Ureter (tissue), 1 donor: ENCODE measurements at places on chromosomes 3 and 15. TPM values are rescaled to one million over a fixed set of nuclear protein-coding genes. Genes with fewer than 3 reads are reported as not detected.

The CELSR3 gene
- total RNA-seq = 1.5 TPM

GRCh38 chr3:64276131-64276530 is 50.9 kb upstream of the PRICKLE2 start:
- no peak for DNase-seq

DNA sequence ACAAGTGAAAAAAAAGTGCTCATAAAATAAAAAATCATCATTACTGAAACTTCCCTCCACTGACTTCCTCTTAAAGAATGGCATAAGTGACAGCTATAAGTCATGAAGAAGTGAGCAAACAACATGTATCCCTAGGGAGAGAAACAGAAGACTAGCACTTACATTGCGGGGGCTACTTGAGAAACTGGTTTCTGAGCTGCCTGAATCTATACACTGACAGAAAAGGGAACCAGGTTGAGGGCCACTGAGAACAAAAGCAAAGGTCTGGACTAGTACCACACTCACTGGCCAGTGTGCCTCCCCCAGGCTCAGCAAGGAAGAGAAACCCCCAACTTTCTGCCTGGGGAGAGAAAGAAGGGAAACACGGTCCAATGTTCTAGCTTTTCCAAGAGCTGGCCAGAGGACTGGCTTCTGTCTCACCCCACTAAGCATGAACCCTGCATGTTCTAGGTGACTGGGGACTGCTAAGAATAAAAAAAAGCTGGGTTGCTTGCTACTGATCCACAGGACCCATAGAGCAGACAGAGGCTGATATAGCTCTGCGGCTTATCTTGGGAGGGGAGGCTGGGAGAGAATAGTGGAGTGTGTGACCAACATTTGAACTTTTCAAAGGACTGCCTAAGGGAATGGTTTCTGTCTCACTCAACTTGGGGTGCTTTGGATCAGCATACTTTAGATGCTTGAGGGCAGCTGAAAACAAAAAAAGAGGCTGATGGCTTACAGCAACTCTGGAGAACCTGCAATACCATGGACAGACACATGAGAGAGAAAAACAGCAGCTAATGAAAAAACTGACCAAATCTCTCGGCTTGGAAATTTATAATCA is 8.1 kb downstream of the RAD18 start:
- no peak for DNase-seq

- DNase-seq = no peak
These were observed 281.1 kb upstream of the PROK2 start for GRCh38 chr3:72065872-72066641.

DNA sequence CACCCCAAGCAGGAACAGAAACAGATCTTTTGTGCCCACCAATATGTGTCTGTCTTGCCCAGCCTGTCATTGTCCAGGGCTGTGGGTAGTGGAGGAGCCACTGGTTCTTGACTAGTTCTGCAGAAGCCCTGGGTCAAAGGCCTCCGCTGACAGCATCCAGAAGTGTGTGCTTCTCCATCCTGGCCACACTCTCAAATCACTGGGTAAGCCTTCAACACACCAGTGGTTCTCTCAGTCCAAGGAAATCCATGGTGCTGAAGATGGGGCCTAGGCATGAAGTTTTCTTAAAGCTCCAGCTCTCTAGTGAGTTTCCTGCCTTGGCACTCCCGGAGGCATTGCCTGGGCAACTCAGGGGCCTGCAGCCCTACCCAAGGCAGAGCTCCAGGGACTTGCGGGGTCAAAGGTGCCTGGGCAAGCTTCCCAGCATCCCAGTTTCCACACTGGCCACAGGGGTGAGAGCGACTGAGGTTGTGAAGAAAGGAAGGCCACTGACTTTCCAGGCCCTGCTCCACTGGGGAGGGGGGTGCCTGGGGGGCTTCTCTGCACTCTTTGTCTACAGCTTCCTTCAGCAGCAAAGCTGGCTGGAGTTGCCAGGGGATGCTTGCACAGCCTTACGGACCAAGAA is 37.9 kb upstream of the RPL32 start:
- no peak for DNase-seq

The EXD1 gene
- not detected for total RNA-seq

DNA sequence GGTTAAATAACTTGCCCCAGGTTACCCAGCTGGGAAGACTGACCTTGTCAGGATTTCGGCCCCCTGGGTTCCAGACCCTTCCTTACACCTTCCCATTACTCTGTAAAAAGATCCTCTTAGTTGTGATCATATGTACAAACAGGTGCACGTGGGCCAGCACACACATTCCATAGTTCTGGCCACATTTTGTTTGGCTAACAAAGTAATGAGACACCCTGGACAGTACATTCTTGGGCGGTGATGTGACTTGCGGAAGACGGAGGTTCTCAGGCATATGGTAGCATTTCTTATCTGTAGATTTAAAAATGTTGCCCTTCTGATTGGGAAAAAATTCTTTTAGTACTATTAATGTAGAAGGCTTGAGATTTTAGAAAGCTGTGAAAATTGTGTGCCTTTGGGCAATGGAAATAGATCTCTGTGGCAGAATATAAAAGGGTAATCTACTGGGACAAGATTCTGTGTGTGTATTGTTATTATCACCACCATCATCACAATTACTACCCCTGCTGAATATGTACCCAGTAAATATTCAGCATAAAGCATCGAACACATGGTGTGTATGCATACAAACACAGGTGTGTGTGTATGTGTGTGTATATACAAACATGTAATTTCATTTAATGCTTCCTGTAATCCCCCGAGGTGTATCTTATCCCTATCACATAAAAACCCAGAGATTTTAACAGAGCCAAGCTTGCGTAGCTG is 205.4 kb upstream of the UBE2E1 start:
- no peak for DNase-seq

GRCh38 chr15:72173401-72173800 is 24.2 kb downstream of the GRAMD2A start:
- DNase-seq = no peak

GRCh38 chr3:189529889-189530471 is 101.2 kb upstream of the TP63 start:
- no peak for DNase-seq

DNA sequence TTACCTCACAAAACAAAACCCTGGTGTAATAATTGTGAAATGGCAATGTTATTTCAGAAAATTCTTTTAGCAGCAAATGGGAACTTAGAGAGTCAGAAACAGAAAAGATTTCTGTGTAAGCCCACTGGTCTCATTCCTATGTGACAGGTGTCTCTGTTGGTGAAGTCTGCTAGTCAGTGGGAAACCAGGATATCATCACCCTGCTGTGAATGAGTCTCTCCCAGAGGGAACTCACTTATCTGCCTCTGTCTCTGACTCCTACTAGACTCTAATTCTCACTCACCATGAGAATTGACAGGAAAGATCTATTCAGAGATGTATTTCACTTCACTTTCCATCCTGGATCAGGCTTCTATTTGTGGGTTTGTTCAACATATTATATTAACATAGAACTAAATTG is 266.0 kb downstream of the EPHA3 start:
- no peak for DNase-seq

The CRTAP gene
- 167 TPM for total RNA-seq

GRCh38 chr15:83087576-83087975 is 19.9 kb upstream of the TM6SF1 start:
- DNase-seq = no peak

The PEAK1 gene
- total RNA-seq = 53.7 TPM

DNA sequence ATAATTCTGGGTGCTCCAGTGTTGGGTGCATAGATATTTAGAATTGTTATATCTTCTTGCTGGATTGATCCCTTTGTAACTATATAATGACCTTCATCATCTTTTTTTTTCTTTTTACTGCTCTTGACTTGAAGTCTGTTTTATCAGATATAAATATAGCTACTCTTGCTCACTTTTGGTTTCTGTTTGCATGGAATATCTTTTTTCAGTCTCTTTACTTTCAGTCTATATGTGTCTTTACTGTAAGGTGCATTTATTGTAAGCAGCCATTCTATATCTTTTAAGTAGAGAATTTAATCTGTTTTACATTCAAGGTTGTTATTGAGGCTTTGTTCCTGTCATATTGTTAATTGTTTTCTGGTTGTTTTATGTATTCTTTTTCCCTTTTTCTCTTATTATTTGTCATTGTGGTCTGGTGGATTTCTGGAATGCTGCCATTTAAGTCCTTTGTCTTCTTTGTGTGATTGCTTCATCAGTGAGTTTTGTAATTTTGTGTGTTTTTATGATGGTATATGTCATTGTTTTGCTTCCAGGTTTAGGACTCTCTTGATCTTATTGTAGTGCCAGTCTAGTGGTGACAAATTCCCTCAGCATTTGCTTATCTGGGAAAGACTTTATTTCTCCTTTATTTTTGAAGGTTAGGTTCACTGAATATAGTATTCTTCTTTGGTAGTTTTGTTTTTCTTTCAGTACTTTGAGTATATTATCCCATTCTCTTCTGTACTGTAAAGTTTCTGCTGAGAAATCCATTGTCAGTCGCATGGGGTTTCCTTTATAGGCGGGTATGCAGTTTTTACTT is 8.3 kb upstream of the PRR23C start:
- no peak for DNase-seq

DNA sequence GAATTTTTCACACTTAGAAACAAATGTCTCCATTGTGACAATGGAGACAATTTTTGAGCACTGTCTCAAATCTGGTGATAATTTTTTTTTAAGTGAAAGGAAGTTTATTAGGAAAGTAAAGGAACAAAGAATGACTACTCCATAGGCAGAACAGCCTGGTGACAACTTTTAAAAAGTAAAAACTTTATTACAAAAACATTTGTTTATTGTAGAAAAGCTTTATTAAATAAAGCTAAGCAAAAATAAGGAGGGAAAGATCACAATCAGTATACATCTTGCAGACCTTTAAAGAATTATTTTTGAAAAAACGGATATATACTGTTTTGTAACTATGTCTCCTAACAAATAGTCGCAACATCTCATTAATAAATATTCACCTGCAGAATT is 688 bp upstream of the OXSM start:
- no peak for DNase-seq

The ZBBX gene
- 0.52 TPM for total RNA-seq

GRCh38 chr3:10682692-10683091 is 133.3 kb upstream of the SLC6A11 start:
- DNase-seq = no peak

DNA sequence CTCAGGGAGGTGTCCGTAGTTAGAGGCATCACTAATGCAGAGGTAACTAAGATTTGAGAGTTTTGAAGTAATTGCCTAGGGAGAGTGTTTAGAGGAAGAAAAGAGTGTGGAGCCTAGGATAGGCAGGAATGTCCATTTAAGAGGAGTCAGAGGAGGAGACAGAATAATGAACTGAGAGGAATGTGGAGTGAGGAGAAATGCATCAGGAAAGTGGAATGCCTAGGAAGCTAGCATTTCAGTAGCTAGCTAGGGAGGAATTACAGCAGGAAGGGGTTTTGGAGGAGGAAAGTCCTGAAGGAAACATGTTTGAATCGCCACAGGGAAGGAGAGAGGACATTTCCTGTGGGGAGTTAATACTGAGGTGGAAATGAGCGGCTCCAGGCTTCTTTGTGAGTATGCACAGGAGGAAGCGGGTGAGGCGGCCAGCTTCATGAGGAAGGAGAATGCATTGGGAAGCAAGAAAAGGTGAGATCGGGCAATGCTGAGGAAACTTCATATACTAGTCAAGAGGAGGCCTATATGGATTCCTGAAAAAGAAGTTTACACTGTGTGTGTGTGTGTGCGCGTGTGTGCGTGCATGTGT is 154.3 kb downstream of the TMEM108 start:
- DNase-seq = no peak

GRCh38 chr15:84926491-84927230 is 42.2 kb downstream of the SLC28A1 start:
- DNase-seq = no peak

DNA sequence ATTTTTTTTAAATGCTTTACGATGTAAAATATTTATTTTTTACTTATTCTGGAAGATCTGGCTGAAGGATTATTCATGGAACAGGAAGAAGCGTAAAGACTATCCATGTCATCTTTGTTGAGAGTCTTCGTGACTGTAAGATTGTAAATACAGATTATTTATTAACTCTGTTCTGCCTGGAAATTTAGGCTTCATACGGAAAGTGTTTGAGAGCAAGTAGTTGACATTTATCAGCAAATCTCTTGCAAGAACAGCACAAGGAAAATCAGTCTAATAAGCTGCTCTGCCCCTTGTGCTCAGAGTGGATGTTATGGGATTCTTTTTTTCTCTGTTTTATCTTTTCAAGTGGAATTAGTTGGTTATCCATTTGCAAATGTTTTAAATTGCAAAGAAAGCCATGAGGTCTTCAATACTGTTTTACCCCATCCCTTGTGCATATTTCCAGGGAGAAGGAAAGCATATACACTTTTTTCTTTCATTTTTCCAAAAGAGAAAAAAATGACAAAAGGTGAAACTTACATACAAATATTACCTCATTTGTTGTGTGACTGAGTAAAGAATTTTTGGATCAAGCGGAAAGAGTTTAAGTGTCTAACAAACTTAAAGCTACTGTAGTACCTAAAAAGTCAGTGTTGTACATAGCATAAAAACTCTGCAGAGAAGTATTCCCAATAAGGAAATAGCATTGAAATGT is 15.6 kb downstream of the THBS1 start:
- DNase-seq = no peak

- DNase-seq = no peak
These were observed 100.3 kb downstream of the FRMD5 start for GRCh38 chr15:44094781-44095180.

The TRA2B gene
- total RNA-seq = 120 TPM

- DNase-seq = no peak
These were observed 39.5 kb downstream of the CADPS start for GRCh38 chr3:62835554-62836236.

The SLC24A5 gene
- total RNA-seq = not detected

The PEX11A gene
- total RNA-seq = 25.2 TPM

- no peak for DNase-seq
These were observed 851 bp downstream of the AP2M1 start for GRCh38 chr3:184175506-184175905.

The PLA2G4D gene
- 0.13 TPM for total RNA-seq

DNA sequence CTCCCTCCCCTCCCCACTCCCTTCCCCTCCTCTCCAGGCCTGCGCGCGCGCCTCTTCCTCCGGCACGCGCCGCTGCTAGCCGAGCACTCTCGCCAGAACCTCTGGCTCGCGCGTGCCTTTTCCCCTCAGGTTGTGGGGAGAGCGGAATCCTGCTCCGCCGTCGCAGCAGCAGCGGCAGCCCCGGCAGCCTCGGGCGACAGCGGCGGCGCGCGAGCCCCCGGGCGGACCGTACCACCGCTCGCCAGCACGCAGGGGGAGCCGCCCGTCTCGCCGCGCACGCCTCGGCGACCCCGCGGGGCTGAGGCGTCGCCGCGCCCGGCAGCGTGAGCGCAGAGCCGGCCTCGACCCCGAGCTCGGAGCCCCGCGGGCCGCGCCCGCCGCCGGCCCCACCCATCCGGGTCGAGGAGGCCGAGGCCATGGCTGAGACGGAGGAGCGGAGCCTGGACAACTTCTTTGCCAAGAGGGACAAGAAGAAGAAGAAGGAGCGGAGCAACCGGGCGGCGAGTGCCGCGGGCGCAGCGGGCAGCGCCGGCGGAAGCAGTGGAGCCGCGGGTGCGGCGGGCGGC is at the start of gene CDV3:
Gene CDV3 (plus strand): TSS at position 58 of the 566 bp plus-strand sequence. CDS start 359 bp downstream, at position 417.
- peak; percentile 65 for DNase-seq

DNA sequence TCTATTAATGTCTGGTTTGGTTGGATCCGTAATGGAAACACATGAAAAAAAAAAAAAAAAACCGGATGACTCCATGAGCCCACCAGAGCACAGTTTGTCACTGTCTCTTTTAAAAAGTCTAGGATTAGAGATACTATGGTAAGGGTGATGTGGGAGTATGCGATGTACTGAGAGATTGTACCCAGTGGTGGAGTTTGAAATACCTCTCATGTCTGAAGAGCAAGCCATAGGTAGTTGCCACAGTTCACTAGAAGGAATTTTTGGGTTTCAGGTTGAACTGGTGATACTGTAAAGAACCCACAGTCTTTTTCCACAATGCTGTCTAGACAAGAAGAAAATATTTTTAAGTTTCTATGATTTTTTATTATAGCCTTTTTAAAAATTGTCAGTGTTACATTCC is 132.9 kb downstream of the KLHL25 start:
- no peak for DNase-seq

GRCh38 chr3:71160785-71161546 is 422.6 kb downstream of the FOXP1 start:
- no peak for DNase-seq
